Activated naive CD8-positive, alpha-beta T cell treated with anti-CD3 and anti-CD28 coated beads, Interleukin-2, amount 10 ng/mL, durations not matched to agents 7 days and 5 days (primary cell): ENCODE measurements at places on chromosomes 1 and 21. TPM values are rescaled to one million over a fixed set of nuclear protein-coding genes. Genes with fewer than 3 reads are reported as not detected.

The NR5A2 gene
- total RNA-seq: not detected

The PRDM16 gene
- total RNA-seq: not detected

The PLPPR4 gene
- not detected for total RNA-seq

The TMEM240 gene
- 1.9 TPM for total RNA-seq

The PLEKHN1 gene
- 4.8 TPM for total RNA-seq

The ICOSLG gene
- 1.8 TPM for total RNA-seq

The CCDC28B gene
- 55.6 TPM for total RNA-seq

The UTS2 gene
- total RNA-seq: 2.0 TPM

The OR4F16 gene
- not detected for total RNA-seq

The SGIP1 gene
- not detected for total RNA-seq

The HCN3 gene
- 5.0 TPM for total RNA-seq

The RAB42 gene
- 0.79 TPM for total RNA-seq

The PROK1 gene
- not detected for total RNA-seq

The TSPEAR gene
- not detected for total RNA-seq

The S100A5 gene
- 2.7 TPM for total RNA-seq

The HMCN1 gene
- total RNA-seq: 0.55 TPM

The GNAT2 gene
- total RNA-seq: not detected

The PRPF38B gene
- 91.2 TPM for total RNA-seq
